ENCODE measurements at places on chromosomes 5 and 9. TPM values are rescaled to one million over a fixed set of nuclear protein-coding genes. Genes with fewer than 3 reads are reported as not detected.

RAB3C gene
- total RNA-seq = 13.3 TPM

PCDHB15 gene
- 8.7 TPM for total RNA-seq

THBS4 gene
- total RNA-seq = 11.8 TPM

C5orf34 gene
- total RNA-seq = 7.3 TPM

GRCh38 chr5:74500110-74500917 lies 140.2 kb downstream of the ENC1 start:
- peaks cover 35% of the 10 kb centered on the region for H3K4me1 ChIP-seq
- DNase-seq = no peak
- H3K27ac ChIP-seq = no peak overlapping the region
- H3K4me3 ChIP-seq = no peak overlapping the region
- no peaks in the 10 kb centered on the region for H3K27me3 ChIP-seq
- no peaks in the 10 kb centered on the region for H3K36me3 ChIP-seq

GRCh38 chr5:9731159-9731558 lies 101.0 kb upstream of the TAS2R1 start:
- H3K27ac ChIP-seq = no peak overlapping the region
- DNase-seq = no peak
- no peaks in the 10 kb centered on the region for H3K36me3 ChIP-seq
- H3K4me3 ChIP-seq = no peak overlapping the region

DNA sequence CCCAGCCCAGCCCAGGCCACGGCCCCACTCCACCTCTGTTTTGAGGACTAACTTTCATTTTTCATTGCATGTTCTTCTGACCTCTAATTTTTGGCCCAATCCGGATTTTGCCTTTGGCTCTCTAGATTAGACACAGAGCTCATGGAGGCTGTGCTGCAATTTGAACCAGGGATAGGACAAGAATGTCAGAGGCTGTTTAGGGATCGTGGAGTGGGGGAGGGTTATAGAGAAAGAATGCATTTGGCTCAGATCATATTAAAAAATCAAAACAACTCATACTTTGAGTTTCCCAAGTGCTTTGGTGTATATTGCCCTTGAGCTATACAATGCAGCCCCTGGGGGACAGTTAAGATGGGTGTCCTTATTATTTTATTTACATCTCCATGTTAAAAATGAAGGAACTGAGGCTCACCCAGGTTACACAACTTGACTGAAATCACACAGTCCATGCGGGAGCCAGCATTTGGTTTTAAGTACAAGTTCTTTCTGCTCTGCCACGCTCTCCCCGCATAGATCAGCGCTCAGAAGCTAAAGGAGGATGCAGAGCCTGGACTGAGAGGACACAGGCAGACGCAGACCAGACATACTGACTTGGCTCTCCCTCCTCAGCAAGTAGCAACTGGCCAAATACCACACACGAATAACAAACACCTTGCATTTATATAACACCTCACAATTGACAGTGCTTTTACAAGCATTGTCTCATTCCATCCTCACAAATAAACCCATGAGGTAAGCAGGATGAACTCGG lies 126.4 kb upstream of the RAI14 start:
- H3K27me3 ChIP-seq = no peaks in the 10 kb centered on the region
- no peak overlapping the region for H3K4me3 ChIP-seq
- H3K27ac ChIP-seq = no peak overlapping the region
- H3K4me1 ChIP-seq = peaks cover 8% of the 10 kb centered on the region

DNA sequence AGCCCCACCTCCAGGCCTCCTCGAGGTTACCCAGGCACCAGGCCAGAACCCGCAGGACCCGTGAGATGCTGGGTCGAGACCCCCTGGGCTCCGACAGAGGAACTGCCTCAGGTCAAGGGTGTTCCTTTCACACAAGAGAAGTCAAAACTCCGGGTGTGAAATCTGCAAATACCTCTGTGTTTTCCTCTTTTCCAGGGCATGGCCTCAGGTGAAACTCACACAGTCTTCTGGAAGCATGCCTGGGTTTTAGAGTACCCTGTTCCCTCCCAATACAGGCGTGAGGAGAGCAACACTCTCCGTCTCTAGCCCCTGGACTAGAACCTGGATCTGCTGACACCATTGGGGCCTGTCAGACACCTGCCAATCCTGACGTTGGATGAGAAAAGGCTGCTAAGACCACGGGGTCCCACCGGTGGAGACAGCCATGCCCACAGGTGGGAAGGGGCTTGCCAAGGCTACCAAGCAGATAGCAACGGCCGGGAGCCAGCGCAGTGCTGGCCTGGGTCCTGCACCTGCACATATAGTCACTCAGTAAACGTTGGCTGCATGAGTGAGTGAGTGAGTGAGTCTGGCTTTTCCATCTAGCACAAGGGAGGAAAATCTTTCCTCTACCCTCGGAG lies 182.0 kb upstream of the PPP1R26 start:
- DNase-seq = peak; percentile 10
- H3K27ac ChIP-seq = no peak overlapping the region
- no peaks in the 10 kb centered on the region for H3K27me3 ChIP-seq
- H3K36me3 ChIP-seq = no peaks in the 10 kb centered on the region
- H3K4me3 ChIP-seq = no peak overlapping the region

- DNase-seq = no peak
- no peaks in the 10 kb centered on the region for H3K36me3 ChIP-seq
- H3K27ac ChIP-seq = no peak overlapping the region
- H3K27me3 ChIP-seq = no peaks in the 10 kb centered on the region
- no peak overlapping the region for H3K4me3 ChIP-seq
Measured at GRCh38 chr5:39711821-39712220, 287.0 kb upstream of the DAB2 start.

DNA sequence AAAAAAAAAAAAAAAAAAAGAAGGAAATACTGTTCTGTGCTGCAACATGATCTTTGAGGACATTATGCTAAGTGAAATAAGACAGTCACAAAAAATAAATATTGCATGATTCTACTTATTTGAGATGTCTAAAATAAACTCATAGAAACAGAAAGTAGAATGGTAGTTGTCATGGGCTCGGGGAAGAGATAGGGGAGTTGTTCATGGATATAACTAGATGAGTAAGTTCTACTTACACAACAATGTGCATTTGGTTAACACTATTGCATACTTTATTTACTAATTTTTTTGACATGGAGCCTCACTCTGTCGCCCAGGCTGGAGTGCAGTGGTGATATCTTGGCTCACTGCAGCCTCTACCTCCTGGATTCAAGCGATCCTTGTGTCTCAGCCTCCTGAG lies 15.2 kb downstream of the MAML1 start:
- H3K36me3 ChIP-seq = peaks cover 17% of the 10 kb centered on the region
- H3K4me3 ChIP-seq = no peak overlapping the region
- H3K27me3 ChIP-seq = no peaks in the 10 kb centered on the region
- H3K4me1 ChIP-seq = no peaks in the 10 kb centered on the region
- no peak overlapping the region for H3K27ac ChIP-seq

Measured in WTC11 (cell line).